Peyer's patch (tissue), 4 donors: ENCODE measurements at places on chromosomes 5 and 9. TPM values are rescaled to one million over a fixed set of nuclear protein-coding genes. Genes with fewer than 3 reads are reported as not detected.

GRCh38 chr9:105393576-105394344 lies 54.1 kb upstream of the FSD1L start:
- no peak for DNase-seq

GRCh38 chr5:113806250-113806649 lies 292.8 kb downstream of the YTHDC2 start:
- no peak for DNase-seq

DNA sequence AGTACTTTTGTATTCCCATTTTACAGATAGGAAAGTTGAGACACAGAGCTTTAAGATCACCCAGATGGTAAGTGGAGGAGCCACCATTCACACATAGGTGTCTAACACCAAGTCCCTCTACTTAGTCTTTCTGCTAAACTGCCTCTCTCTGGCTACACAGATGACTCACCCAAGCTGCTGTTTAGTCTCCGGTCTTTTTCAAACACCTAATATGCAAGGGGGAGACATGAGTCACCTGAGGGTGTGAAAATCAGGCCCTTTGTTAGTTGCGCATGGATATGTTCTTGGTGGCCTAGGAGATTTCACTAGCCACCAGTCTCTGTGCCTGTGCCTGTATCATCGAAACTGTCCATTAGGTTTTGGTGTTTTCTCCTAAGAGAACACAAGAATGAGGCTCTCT lies 117.8 kb downstream of the MAST4 start:
- no peak for DNase-seq

- DNase-seq: no peak
Measured at GRCh38 chr5:100643473-100643872, 108.3 kb downstream of the FAM174A start.

DNA sequence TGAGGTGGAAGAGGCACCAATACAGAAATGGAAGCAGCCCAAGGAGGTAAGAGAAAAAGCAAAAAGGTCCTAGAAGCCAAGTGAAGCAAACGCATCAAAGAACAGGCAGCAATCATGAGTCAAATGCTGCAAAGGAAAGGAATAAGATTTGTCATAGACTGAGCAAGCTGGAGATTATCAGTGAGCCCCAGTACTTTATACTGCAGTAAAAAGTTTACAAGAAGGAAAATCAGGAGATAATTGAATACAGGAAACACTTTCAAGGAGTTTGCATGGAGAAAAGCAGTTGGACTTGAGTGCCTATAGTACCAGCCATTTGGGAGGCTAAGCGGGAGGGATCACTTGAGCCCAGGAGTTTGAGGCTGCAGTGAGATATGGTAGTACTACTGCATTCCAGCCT lies 7.2 kb upstream of the HAVCR1 start:
- no peak for DNase-seq

DNA sequence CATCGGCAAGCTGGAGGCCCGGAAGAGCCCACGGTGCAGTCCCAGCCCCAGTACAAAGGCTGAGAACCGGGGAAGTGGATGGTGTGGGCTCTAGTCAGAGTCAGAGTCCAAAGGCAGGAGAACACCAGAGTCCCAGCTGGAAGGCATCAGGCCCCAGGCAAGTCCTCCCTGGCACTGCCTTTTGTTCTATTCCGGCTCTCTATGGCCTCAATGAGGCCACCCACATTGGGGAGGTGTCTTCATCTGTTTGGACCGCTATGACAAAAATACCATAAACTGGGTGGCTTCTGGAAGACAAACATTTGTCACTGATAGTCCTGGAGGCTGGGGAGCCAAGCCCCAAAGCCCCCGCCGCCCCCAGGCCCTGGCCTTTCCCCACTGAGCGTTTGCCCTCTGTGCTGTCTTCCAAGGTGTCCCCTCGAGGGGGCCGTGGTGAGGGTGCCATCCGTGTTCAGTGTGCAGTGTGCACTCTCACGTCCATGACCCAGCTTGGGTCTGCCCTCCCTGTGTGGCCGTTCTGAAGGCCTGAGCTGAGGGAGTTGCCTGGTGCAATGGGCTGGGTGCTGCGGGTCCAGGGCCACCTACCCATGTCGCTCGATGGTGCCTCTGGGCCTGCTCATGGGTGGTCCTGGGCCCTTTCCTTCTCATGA lies 99.1 kb upstream of the PPP1R26 start:
- DNase-seq: no peak

RIGI gene
- total RNA-seq: 15.7 TPM

DNA sequence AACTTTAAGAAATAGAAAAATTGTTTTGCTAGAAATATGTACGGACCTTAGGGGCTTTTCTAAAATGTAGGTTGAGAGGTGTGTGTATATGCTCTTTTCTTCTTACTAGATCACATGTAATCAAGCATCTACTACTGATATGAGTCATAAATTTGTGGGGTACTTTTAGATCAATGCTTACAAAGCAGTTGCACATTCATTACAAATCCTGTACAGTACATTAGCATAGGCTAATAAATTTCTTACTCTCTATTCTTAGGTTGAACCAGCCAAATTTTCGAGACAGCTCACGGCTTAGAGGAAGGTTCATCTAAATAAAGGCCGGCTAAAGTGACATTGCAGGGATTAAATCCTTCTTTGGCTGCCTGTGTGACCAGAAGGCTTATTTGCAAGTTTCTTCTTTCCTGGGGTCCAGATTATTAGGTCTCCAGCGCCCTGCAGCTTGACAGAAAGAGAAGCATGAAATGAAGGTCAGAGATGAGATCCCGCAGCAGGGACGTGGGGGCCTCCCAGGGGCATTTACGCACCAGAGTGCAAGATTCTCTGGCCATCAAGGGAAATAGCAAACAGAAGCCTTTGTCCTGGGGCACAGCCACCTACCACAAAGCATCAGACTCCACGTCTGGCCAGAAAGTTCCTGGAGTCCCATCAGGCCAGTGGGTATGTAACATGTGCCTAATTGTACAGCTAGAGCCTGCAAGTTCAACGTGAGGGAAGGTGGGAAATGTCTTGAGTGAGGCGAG lies 53.0 kb downstream of the NIM1K start:
- no peak for DNase-seq

DNA sequence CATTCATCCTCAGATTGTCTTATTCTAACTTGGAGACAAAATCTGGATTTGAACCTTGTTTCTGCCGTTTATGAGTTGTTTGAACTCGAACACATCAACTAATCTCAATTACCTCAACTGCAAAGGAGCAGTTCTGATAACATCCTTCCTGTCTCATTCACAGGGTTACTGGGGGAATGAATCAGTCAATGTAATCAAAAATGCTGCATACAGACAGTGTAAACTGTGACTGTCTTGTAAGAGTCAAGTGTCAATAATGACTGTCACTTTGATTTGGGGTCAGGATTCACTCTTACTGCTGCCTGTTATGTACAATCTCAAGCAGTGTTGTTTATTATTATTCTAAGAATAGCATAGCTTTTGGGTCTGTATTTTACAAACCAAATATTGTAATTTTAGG lies 273.8 kb downstream of the DOCK8 start:
- no peak for DNase-seq

GRCh38 chr9:124024107-124024506 lies 12.5 kb downstream of the LHX2 start:
- no peak for DNase-seq

- DNase-seq: no peak
Measured at GRCh38 chr5:141880961-141881801, 3.0 kb upstream of the PCDH1 start.

DNA sequence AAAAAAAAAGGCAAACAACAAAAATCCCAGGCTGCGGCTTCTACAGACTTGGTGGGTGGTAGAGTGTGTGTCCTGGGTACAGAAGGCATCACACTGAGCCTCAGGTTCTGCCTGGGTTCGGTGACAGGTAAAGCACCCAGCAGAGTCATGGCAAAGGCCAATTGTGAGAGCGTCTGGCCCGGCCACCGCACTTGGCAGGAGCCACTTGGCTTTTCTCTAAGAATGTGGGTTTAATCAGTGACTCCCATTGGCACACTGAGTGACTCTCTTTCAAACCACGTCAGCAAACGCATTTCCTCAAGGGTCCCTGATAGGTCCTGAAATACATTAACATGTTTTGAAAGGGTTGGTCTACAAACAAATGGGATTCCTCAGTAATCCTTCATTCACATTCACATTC lies 17.0 kb downstream of the COL23A1 start:
- DNase-seq: no peak

GRCh38 chr5:139306628-139307379 lies 13.3 kb downstream of the MATR3 start:
- no peak for DNase-seq

OR1Q1 gene
- not detected for total RNA-seq

DNA sequence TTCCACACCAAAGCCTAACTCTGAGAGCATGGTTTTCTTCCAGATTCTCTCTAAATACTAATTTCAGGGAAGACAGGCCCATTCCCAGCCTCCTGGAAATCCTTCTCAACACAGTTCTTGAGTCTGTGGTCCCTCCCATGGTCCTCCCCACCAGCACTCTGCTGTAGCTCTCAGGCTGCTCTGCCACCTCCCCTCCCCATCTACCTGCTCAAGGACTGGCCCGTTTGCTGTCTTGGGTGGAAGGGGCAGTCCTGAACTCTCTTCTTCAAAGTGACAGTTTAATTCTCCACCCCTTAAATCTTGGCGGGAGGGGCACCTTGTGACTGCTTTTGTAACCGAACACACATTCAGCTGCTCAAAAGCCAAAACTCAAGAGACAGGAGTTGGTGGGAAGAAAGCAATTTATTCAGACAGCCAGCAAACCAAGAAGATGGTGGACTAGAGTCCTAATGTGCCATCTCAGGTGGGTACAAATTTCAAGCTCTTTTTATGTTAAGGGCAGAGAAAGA lies 7.6 kb upstream of the LCN15 start:
- no peak for DNase-seq

IFNA21 gene
- not detected for total RNA-seq

DNA sequence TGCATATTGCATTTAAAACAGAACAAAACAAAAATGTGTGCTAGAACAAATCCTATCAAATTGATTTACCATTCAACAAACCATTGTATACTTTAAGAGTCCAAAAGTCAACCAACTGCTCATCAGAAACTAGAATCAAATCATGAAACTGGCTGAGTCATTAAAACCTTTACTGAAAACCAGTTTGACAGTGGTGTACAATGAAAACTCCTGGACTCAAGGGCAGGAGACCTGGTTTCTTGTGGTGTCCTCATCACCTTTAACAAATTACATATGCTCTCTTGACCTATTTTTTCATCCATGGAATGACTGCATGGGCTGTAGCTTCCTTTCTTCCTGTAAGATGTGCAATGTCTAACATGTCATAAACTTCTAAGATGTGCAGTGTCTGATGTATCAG lies 315.3 kb upstream of the SLC30A5 start:
- no peak for DNase-seq

GRCh38 chr9:20065046-20065445 lies 276.2 kb upstream of the SLC24A2 start:
- DNase-seq: no peak

DNA sequence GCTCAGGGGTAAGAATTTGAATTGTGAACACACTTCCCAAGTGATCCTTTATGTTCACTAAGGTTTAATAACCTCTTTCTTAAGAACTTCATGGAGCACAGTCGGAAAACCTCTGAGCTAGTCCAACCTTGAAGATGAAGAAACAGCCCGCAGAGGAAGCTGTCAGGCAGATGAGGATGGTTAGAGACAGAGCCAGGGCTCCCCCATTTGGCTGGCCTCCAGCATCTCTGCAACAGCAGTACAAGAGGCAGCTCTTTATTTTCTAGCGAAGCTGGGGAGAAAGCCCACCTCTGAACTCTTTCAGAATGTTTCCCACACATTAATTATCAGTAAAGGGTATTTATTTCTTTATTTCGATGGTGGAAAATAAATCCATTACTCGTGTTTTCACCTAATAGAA lies 350.8 kb downstream of the DMRT2 start:
- no peak for DNase-seq

DNA sequence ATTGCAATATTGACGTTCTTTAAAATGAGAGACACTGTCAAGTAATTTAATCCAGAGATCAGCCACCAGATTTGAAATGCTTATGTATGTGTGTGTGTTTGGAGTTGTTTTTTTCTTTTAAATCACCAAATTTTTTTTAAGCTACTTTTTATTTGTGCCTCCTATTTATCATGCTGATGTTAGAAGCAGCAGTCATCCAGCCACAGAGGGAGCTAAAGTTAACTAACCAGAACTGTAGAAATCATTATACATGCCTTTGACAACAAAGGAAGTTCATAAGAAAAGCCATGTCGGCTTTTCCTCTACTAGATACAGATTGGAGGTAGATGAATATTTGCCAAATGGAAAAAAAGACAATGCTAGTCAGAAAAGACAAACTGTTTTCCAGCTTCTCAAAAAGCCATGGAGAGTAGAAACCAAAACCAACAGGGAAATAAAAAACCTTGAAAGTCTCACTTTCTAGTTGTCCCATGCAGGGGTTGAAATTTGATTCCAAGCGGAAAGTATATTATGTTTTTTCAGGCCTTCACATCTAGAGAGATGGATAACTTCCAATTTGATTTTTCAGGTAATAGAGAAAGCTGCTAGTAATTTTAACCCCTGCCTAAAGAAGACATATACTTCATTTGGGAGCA lies 4.5 kb downstream of the PURA start:
- DNase-seq: no peak

NUTM2F gene
- not detected for total RNA-seq

DNAJA1 gene
- 13.9 TPM for total RNA-seq

- DNase-seq: peak; percentile 28
Measured at GRCh38 chr9:133986061-133986460, 6.1 kb downstream of the VAV2 start.

GABRP gene
- 1.2 TPM for total RNA-seq

GRCh38 chr9:133665096-133665495 lies 28.9 kb downstream of the DBH start:
- DNase-seq: no peak

UBAP2 gene
- 41.3 TPM for total RNA-seq

DNA sequence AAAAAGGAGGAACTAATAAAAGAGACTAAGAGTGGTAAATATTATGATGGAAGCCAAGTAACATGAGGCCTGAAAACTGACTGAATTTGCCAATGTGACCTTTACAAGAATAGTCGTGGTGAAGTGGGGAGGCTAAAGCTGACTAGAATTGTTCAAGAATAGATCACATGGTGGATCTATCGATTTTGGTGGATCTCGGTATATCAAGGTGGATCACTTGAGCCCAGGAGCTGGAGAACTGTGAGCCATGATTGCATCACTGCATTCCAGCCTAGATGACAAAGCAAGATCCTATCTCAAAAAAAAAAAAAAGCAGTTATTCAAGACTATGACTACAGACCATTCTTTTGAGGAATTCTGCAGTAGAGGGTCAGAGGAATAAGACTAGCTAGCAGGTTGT lies 15.1 kb downstream of the ERMP1 start:
- no peak for DNase-seq

OBP2B gene
- not detected for total RNA-seq

PCDHA1 gene
- not detected for total RNA-seq
